CD4-positive, alpha-beta T cell (primary cell): ENCODE measurements at places on chromosomes 3 and 15.

- DNase-seq = no peak
These were observed 391.5 kb downstream of the RAP2B start for GRCh38 chr3:153553605-153553945.

GRCh38 chr3:37545479-37545878, 316.2 kb upstream of the CTDSPL start:
- DNase-seq = no peak

DNA sequence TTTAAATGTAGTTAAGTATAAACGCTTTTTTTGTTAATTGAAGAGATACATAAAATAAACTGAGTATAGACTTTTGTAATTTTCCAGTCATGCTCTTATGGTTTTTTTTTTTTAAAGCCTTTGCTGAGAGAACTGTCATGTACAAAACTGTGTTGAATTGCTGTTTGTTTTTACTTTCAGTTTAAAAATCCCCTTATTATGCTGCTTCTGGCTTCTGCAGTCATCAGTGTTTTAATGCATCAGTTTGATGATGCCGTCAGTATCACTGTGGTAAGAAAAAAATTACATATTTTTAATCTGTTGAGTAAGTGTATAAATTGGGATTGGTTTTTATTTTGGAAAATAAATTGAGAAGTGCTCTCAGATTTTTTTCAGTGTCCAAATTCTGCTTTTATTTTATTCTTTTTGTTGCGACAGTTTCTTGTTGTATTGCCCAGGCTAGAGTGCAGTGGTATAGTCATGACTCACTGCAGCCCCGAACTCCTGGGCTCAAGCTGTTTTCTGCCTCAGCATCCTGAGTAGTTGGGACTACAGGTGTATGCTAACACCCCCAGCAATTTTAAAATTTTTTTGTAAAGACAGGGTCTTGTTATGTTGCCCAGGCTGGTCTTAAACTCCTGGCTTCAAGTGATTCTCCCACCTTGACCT, 40.7 kb downstream of the ATP2C1 start:
- DNase-seq = no peak

- DNase-seq = no peak
These were observed 856 bp downstream of the ZBTB38 start for GRCh38 chr3:141368925-141369794.

DNA sequence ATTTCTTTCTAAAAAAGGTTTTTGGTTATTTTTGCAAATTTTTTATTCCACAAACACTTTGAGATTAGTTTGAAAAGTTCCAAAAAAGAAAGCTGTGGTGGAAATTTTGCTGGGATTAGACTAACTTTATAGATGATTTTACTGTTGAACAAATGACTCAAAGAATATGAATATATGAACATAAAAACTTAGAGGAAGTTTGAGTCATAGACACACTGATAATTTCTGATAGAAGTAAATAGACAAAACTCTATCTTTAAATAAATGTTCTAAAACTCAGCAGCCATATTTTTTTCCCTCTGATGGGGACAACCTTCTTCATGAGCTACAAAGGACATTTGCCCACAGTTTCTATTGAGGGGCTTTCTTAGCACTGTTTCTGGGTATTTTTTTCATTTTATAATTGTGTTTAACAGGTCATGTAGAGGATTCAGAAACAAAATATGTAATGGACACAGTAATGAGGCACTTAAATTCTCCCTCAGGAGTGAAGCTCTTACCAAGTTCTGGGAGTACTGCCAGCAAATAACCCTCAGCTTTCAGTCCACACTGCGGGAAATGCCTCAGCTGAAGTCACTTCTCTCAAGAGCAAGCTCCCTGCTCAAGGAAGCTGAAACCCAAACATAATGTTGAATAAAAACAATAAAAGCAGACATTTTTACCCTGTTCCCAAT, 157.6 kb downstream of the NFKBIZ start:
- DNase-seq = no peak

DNA sequence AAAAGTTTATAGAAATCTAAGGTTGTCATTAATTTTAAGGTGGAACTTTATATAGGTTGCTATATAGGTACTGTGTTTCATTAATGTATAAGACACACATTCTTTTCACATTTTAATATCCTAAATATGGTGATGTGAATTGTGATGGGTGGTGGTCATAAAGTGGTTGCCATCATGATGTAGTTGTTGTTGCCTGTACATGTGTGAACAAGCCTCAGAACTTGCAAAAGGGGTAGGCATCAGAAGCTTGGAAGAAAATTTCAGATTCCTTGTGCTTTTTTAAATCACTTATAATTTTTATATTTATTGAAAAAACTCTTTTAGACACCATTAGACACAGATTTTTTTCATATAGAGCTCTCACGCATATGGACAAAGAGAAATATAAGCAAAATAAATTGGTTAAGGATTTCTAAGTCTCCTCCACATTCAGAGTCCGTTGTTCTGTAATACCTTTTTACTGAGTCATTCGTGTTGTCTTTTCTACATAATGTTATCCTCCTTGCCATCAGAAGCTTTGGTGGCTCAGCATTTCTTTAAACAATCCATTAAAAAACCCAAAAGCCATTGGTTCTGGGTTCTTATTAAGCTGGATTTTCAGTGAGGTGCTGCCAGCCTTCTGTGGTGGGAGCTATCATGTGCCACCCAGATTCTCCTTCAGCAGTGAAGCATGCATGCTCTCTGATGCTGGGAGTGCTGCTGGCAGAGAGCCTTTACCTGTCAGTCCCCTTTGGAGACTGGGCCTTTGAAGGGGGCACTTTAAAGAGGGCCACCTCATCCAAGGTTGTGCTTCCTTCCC, 140.4 kb upstream of the GALNT15 start:
- no peak for DNase-seq

DNA sequence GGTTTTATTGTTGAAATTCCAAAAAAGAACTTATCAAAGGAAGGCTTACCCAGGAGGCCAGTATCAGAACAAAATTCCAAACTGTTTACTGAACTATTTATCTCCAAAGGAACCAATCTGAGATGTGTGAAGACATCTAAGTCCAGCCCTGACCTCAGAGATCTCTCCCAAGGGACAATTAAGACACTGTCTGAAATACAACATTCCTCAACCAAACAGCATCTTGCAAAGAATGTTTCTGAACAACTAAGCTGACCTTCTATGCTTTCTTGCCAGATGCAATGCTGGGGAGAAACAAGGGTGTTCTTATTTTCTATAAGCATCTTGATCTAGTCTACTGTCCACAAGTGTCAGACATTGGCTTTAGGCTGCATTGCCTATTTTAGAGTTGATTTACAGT, 13.6 kb downstream of the PDZRN3 start:
- no peak for DNase-seq

- no peak for DNase-seq
These were observed 185.1 kb upstream of the GALNT15 start for GRCh38 chr3:15989419-15989818.
